ENCODE measurements at places on chromosomes 12 and 14.

DNA sequence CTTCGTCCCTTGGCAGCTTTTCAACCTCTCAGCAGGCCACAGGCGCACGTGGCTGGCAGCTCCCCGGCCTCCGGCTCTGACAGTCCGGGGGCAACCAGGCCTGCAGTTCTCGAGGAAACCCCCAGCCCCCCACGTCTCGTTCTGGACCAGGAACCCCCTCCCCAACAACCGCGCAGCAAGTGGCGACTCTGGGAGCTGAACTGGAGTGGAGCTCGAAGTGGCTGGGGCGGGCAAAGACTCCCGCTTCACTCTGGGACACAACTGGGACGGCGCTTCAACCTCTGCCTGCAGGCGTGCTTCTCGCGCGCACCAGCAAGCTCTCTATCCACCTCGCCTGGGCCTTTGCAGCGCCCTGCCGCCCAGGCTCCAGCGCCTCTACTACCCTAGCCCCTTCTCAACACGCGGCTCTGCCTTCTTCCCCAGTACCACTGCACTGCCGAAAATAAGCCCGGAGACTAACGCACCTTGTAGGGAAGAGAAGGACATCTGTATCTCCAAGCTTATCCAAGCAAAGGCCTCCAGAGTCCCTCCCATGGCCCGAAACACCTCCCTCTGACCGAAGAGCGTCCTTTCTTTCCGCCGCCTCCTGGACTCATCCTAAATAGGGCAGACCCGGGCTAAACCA is 2.4 kb upstream of the NKX2-1 start:
- DNase-seq = no peak

DNA sequence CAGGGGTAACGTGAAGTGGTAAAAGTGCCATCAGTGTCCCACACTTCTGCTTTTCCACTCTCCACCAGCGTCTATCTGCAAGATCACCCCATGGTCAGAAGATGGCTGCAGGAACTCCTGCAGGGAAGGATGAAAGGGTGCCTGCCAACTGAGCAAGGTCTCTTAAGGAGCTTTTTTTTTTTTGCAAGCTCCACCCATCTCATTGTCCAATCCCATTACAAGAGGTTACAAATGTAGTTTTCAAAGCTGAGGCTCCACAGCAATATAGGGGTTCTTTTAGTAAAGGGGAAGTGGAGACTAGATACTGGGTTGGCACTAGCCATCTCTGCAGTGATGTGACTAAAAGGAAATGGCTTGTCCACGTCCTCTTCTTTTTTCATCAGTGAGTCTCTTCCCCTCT is 5.9 kb upstream of the BHLHE41 start:
- no peak for DNase-seq

DNA sequence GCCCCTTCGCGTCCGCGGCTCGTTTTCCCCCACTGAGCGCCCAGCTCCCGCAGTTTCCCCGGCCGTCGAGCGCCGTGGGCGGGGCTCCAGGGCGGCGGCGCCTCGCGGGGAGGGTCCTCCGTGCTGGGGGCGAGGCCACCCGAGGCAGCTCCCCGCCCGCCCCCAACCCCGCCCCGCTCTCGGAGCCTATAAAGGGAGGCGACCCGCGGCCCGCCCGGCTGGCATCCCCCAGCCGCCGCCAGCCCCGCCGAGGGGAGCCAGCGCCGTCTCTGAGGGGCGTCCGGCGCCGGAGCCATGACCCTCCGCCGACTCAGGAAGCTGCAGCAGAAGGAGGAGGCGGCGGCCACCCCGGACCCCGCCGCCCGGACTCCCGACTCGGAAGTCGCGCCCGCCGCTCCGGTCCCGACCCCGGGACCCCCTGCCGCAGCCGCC is at the start of gene TAMALIN:
TSS of gene TAMALIN (plus strand) at position 221 of the 432 bp plus-strand sequence. CDS start at position 295, 74 bp downstream.
- DNase-seq = peak; percentile 81

DNA sequence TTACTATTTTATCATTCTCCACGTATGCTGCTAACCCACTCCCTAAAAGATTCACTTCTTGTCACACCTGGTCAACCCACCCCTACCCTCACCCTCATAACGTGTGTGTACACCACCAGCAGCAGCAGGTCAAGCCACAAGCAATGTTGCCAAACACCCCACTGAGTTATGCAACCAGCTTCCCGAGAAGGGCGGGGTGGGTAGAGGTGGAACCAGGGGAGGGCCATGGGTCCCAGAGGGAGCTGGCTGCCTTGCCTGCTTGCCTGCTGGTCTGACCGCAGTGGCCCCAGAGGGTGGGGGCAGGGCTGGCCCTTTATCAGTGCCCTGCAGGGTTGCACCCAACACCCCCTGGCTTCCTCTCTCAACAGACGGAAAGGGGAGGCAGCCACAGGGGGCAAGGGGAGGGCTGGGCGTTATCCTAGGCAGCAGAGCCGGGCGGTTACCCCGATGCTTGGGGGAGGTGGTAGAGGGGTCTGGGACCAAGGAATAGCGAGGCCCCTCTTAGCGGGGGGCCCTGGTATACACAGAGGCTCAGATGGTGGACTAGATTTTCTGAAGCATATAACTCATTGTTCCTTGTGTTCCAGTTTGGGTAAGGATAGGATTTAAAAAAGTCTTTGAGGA is 3.5 kb upstream of the NFE2 start:
- DNase-seq = no peak

DNA sequence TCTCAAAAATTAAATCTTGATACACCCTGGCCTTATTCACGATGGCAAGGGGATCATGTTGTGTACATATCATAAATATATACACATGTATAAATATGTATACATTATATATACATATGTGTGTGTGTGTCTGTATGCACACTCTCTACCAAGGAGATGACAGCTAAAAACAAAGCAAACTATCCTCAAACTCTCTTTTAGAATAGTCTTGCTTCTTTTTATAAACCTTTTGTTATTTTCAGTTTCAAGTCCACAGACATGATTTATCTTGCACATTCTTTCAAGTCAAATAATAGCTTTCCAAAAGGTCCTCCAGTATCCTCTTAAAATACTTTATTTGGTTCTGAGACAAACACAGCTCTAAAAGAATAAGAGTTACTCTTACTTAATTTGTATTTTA is 8.4 kb downstream of the ANO6 start:
- DNase-seq = no peak

GRCh38 chr12:91913124-91913523 is 232.5 kb downstream of the BTG1 start:
- no peak for DNase-seq

DNA sequence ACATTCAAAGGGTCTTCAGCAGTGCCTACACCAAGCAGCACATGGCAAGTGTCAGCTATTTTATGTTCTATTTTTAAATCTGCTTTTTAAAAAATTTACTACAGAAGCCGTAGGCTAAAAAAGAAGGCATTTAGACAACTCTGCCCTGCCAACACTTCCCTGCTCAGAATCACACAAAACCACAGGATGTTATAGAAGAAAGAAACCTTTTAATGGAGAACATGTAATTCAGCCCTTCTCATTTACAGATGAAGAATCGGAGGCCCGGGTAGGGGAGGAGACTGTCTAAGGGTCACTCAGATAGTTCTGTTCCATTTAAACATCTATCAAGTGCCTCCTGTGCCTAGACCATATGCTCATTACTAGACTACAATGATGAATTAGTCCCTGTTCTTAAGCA is 171.8 kb upstream of the NTF3 start:
- DNase-seq = no peak

DNA sequence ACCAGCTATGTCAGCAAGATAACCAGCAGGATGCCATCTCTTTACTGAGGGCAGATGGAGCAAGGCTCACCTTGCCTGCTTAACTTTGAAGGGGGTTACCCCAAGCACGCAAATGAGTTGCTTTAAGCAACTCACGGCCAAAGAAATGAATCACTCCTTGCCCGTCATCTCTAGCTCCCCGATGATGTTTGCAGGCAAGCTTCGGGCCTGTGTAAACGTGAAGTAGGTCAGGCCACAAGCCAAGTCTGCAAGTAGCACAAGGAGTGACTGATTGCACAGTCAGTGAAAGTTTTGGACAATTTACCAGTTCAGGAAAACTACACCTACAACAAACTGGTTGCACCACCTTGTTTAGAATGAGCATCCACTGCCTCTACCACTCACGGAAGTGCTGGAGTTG is 699.7 kb upstream of the TBX3 start:
- DNase-seq = no peak

DNA sequence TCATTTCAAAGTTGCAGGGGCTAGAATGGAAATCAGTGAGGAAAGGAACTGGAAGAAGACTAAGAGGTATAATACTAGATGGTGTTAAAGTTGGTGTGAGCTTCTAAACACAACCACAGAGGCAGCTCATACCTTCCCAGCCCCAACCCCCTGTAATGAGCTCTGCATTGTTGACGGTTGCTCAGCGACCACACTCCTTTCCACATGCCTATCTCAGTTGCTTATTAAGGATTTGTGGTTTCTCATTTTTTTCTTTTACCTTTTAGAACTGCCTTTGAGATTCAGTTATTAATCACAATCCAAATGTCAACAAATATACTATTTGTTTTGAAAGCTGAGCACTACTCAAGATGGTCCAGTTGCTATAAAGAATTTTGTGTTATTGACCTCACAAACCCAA is 62.1 kb upstream of the KIF21A start:
- no peak for DNase-seq

DNA sequence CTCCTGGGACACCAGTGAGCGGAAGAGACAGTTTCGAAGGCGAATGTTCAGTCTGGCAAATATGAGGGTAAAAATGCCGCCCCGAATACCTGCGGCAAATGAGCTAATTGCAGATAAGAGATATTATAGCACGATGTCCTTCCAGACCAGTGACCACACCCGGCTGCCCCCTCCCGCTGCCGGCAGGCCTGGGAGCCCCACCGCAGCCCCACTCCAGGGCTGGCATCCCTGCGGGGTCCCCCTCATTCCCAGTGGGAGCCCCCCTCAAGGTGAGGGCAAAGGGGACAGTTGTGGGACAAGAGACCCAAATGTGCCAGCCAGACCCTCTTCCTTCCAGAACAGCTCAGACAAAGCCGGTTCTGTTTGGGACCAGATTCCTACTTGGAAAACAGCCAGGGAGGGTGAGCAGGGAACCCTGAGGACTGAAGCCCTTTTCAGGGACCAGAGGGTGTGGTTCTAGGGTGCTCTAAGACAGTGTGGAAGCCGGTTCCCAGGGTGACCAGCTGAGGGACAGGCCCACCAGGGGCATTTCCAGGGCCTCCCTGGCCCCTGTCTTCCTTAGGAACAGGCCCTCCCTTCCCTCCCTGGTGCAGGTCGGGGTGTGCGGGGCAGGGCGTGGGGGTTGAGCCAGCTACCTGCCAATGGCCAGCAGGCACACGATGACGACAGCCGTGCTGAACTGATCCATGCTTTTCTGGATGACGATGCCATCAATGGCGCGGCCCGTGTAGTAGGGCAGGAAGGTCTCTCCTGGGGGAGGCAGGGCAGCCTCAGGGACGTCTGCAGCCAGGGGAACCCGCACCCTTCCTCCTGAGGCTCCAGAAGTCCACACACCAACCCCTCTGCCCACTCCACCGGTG is 16.2 kb downstream of the ABCB9 start:
- DNase-seq = no peak

DNA sequence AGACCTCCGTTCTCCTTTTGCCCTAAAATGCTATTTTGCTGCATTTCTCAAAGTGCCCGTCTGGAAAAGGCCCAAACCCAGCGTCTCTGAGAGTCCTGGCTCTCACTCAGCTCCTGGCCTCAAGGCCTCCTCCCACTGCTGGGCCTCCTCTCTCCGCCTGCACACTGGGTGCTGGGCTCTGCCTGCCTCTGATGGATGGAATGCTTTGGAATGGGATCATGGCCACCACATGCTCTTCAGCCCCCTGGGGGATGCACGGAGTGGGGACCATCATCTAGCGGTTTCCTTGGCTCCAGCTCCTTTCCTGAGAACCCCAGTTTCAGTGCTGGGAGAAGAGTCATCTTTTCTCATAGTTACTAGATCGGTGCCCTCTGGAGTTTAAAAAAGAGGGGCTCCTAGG is 65.2 kb downstream of the KDM2B start:
- DNase-seq = no peak

- no peak for DNase-seq
Measured at GRCh38 chr12:51189790-51190355, 16.9 kb upstream of the TFCP2 start.

DNA sequence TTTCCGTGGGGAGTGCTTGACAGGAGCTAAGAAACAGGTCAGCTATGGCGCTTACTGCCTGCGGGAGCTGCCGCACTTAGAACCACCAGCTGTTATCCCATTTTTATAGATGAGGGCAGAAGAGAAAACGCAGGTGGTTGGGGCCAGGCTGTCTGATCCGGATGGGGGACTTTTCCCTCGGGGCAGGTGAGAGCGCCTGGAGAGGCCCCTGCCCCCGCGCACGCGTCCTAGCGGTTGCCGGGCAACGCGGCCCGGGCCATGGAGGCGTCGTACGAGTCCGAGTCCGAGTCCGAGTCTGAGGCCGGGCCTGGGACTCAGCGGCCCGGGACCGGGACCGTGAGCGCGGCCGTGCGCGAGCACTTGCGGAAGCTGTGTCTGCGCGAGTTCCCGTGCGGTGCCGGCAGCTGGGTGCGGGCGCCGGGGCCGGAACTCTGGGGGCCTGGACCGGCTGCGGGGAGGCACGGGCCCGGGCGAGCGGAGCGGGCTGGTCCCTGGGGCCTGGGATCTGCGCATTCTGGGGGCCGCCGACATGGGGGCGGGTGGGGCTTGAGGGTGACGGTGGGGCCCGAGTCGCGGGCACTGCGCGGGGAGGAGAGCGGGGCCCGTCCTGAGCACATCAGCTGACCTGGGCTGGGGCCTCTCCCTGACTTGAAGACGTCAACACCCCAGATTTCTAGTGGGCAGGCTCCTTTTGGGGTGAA is at the start of gene LRRC43:
TSS of gene LRRC43 (plus strand) at position 237 of the 701 bp plus-strand sequence. CDS start at position 259, 22 bp downstream.
- DNase-seq = no peak

Data from stimulated activated CD4-positive, alpha-beta T cell treated with anti-CD3 and anti-CD28 coated beads, Interleukin-4, amount 100 ng/mL, for 4 hours (primary cell).